ENCODE measurements at places on chromosomes 6 and 20.

DNA sequence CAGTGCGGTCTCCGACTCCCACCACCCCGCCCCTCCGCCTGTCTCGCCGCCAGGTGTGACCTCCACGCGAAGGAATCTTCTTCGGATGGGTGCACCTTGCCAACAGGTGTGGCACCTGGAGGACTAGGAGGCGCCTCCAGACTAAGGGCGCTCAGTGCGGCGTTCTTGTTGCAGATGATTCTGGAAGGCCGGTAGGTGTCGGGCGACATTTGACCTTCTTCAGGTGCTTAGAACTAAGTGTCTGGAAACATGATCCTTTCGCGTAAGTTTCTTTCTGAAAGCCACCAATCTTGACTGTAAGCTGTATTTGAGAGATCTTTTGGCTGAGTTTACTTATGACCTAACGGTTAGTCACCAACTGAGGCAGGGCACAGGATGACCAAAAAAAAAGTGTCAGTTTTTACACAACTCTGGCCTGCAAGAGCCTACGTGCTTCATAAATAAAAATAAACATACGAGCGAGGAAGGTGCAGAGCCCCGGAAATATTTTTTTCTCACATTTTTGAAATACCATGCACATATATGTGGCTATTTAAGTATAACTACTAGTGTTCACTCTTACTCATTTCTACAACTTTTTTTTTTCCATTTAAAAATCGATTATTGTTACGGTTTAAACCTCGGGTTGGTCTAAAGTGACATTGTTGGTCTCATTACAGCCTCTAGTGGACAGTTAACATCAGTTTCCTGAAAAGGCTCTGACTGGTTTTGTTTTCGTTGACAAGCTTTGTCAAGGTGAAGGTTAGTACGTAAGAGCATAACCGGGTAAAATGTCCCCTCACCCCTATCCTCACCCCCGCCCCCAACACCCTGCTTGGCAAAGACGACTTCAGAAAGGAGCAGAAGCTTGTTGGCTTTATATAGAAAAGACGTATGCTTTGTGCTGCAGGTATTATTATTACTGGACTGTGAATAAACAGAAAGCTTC, 1.6 kb upstream of the ATXN1 start:
- DNase-seq, result no peak

DNA sequence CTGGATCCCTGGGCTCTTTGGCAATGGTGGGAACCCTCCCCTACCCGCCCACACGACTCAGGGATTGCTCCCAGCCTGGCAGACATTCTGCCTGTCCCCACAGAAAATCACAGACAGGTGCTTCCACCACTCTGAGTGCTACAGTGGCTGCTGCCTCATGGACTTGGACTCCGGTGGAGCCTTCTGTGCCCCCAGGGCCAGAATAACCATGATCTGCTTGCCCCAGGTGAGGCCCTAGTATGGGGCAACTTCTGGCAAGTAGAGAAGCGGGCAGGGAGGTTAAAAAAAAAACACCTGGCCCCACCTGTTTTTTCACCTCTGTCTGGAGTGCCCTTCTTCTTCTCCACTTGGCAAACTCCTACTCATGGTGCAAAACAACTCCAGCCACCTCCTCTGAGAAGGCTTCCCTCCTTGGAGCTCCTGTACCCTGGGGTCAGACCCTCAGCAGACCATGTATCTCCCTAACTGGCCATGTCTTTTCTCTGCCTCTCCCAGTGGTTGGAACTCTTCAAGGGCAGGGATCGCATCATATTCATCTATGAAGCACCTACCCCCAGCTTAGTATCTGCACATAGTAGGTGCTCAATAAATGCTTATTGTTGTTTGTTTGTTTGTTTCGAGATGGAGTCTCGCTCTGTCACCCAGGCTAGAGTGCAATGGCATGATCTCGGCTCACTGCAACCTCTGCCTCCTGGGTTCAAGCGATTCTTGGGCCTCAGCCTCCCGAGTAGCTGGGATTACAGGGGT, 1.1 kb downstream of the CLPSL2 start:
- DNase-seq, result no peak

- no peak for DNase-seq
Measured at GRCh38 chr20:62635232-62635631, 7.1 kb upstream of the SLCO4A1 start.

DNA sequence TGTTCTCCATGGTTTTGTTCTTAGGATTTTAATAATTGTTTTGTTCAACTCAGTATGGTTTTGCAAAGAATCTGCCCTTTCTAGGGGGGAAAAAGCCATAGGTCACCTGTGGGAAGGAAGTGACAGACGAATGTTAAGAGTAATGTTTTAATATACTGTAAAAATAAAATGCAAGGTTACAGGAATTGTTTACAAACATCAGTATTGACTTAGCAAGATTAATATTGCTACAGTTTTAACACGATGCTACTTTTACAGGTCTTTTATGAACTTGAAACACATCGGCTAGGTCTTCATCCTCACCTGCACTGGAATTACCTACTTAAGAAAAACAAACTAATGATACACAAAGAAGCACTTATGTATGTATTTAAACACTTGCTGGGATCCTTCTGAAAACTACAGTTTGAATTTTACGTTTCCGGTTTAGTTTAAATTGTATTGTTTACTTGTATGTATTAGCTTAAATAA, 1.7 kb upstream of the NKX2-4 start:
- DNase-seq, result no peak

DNA sequence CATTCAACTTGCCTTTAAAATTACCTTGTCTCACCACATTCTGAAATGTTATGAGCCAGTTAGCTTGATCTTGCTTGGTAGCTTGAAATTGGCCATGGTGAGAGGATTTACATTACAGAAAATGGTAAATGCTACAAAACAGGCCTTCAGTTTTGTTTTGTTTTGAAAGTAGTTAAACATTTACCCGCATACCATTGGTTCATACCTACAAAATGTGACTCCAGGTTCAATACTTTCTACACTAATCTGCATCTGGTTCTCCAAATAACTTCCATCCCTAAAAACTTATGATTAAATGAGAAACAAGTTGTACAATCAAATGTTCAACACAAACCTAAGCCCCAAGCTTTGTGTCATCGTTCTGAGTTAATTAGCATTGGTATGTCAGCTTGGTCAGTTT, 30.5 kb upstream of the MYBL2 start:
- no peak for DNase-seq

DNA sequence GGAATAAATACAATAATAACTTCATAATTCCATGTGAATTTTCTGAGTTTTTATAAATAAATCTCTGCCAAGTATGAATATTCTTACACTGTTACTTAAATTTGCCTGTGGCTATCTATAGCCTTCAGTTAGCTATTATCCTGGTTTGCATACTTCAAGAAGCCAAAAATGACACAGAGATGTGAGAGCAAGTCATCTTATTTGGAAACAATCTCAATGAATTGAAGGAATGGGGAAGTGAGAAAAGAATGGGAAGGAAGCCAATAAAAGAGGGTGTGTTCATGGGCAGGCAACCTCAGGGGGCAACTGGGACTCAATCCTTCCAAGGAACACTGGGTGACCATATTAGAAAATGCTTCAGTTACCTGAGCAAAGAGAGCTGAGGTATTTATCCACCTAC, 9.9 kb downstream of the HAO1 start:
- DNase-seq, result no peak

DNA sequence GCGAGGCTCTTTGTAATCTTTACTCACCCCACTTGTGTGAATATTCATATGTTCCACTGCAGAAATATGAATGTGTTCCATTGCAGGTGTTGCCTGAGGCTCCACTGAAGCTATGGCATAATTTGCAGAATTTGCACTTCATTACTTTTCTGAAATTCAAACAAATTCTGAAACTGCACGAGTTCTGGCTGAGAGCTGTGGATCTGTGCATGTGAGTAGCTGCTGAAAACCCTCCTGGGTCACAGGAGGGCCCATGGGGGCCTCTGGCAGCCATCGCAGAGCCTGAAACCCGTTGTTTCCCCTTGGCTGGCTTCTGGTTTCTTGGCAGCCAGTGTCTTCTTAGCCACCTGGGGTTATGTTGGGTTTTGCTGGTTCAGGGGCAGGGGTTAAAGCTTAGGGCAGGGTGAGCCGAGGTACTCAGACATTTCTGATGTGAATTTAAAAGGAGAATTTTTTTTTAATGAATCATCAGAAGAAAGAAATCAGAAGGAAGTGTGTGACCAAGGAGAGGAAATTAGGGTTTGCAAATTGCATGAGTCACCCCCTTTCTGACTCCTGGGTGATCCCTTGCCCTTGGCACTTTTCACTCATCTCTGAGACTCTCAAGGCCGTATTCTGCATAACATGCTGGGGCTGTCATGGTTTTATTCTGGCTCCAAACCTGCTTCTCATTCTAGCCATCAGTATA, 40.6 kb downstream of the TOX2 start:
- DNase-seq, result no peak

GRCh38 chr6:98644063-98644462, 190.3 kb upstream of the POU3F2 start:
- DNase-seq, result no peak

DNA sequence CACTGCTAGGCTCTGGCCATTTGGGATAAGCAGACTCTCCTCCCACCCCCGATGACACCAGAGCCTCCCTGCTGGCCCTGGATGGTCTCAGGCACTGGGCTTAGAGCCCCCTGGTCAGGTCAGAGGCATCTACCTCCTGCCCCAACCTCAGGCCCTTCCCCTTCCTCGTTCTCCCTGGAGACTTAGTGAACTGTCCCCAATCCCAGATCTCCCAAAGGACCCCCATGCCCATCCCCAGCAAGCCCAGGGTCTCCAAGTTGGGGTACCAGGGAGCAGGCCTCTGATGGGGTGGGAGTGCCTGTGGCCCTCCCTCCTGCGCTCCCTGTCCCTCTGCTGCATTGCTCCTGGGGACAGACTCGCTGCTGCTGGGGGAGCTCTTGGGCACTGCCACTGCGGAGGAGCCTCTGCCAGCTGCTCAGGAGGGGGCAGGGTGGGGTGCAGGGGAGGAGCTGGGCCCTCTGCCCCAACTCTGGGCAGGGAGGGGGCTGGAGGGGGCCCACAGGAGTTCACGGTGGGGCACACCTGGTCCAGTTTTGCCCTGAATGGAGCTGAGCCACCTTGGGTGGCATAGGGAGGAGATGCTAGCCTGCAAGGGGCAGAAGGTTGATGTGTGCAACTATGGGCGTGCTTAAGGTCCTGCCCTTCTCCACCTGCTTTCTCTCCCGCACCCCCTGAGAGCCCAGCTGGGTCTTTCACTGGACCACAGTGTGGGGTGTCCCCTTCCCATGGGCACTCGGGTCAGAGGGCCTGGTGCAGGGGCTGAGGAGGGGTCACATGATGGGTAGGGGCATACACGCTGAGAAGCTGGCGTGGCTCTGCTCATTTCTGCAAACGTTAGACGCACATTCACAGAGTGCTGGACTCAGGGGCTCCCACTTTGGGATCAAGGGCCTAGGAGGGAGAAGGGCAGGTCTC, 40.4 kb downstream of the SPDEF start:
- DNase-seq, result no peak

GRCh38 chr20:8234580-8234979, 102.5 kb downstream of the PLCB1 start:
- DNase-seq, result no peak

- no peak for DNase-seq
Measured at GRCh38 chr6:136737871-136738691, 54.2 kb downstream of the MAP3K5 start.

DNA sequence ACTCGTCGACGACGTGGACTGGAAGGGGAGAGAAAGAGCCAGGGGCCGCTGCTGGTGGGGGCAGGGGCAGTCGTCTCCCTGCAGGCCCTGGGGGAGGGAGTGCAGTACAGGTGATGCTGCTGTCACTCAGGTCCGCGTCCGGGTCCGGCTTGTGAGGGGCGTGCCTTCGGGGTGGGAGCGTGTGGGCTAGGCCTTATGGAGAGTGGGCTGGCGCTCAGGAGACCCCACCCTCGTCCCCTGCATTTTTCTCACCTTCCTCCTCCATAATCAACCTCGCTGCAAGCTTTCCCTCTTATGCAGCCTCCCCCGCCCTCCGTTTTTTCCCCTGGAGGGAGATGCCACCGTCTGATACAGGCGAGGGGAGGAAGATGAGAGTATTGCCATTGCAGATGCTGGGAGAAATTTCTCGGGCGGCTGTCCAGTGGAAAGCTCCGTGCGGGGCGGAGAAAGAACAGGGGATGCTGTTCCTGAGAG, 632 bp downstream of the PCMT1 start:
- DNase-seq, result no peak
